NCI-H460 (cell line): ENCODE measurements at places on chromosomes 3 and 15.

DNA sequence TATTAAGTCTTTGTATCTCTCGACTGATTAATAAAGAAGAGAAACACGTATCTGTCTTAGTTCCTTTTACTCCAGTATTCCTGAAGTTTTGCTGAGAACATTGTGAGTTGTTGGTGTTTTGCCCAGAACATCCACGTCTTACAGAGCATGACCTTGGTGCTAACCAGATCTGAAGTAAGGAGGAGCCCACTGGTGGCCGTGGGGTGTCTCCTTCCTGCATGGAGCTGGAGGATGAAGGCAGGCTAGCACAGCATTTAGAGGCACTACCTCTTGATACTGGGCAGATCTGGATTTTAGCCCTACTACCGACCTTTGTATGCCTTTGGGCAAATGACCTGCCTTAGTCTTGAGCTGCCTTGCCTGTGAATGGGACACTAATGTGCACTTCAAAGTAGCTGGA is 28.9 kb upstream of the ESYT3 start:
- DNase-seq: no peak

- DNase-seq: no peak
Measured at GRCh38 chr15:76151599-76151974, 91.8 kb downstream of the TMEM266 start.

- DNase-seq: no peak
Measured at GRCh38 chr15:91264651-91265351, 164.7 kb downstream of the SV2B start.

DNA sequence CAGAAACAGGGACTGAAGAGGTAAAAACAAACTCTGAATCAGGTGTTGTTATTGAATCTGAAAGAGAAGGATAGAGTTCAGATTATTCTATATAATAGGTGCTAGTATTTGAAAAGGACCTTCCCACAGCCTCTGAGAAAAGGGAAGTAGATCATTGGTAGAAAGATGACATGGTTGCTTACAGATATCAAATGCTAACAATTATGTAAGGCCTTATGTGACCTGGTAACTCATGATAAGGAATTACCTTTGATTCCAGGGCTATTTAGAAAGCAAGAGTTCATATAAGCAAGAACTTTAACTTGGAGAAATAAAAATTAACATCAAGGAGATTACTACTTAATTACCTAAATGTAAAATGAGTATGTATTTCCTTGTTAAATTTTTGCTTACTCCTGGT is 7.6 kb downstream of the SLC27A2 start:
- no peak for DNase-seq

- DNase-seq: no peak
Measured at GRCh38 chr3:23002836-23003732, 200.0 kb upstream of the UBE2E2 start.

- no peak for DNase-seq
Measured at GRCh38 chr15:68413363-68414205, 18.4 kb downstream of the ITGA11 start.

DNA sequence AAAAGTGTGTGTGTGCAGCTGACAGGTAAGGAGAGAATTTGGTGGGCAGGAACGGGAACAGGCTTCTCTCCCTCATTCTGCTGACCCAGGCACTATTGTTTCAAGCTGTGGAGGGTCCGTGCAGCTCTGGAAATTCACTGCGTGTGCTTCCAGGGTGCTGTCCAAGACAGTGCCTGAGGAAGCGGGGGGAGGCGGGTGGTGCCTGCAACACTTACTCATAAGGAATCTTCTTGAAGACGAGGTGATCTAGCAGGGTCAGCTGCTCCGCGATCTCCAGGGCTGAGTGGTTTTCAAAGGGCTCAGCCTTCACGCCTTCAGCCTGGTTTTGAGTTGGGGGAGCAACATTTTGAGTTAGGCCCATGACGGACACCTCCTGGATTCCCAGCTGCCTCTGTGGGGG is 46.6 kb upstream of the CTSH start:
- DNase-seq: no peak

- no peak for DNase-seq
Measured at GRCh38 chr3:179687967-179688535, 35.2 kb downstream of the USP13 start.

GRCh38 chr3:141239511-141240281 is 8.1 kb downstream of the PXYLP1 start:
- no peak for DNase-seq

GRCh38 chr15:70956201-70956995 is 63.8 kb downstream of the LRRC49 start:
- DNase-seq: no peak

DNA sequence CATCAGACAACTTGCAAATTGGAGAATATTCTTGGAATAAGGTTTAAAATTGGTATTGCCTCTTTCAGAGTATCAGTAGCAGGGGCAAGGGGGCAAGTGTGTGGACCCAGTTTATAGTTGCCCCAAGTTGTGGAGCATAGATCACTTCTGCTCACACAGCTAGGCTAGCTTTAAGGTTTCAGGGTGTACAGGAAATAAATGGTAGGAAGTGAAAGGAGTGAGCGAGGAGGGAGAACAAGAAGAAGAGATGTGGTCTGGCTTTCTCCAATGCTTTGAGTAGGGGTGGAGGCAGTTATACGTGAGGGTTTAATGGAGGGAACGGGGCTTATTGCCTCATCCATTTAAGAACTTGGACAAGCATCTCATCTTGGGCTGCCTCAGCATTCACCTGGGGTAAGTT is 290.0 kb upstream of the CFAP20DC start:
- DNase-seq: no peak

GRCh38 chr3:10292505-10293419 is at the start of gene GHRL:
Gene GHRL (minus strand): TSS chr3:10292947. CDS start chr3:10290180, 2,767 bp downstream.
- no peak for DNase-seq

DNA sequence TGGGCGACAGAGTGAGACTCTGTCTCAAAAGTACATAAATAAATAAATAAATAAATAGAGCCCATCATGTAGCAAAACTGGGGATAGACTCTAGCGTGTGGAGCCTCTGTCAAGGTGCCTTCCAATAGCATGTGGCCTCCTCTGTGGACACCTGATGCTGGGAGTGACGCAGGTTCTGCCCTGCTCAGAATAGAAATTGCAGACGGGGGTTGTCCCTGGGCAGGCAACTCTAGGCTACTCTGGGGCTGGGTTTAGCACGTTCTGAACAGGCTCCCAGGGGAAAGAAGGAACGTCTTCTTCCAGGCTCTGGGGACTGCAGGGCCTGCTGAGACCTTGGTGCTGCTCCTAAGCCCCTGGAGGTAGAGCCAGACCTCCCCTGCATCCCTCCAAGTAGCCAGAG is 65.3 kb downstream of the EPHB3 start:
- DNase-seq: no peak

DNA sequence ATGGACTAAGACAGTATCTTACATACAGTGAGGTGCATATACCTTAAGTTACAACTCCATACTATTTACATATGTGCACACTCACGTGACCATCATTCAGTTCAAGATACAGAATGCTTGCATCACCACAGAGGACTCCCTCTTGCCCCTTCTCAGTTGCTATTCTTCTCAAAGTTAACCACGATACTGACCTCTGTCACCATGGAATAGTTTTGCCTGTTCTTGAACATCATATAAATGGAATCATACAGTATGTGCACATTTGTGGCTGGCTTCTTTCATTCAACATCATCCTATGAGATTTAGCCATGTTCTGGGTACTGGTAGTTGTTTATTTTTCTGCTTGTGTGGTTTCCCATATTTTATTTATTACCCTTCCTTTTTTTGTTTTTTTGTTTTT is 10.4 kb upstream of the ZSCAN2 start:
- no peak for DNase-seq

DNA sequence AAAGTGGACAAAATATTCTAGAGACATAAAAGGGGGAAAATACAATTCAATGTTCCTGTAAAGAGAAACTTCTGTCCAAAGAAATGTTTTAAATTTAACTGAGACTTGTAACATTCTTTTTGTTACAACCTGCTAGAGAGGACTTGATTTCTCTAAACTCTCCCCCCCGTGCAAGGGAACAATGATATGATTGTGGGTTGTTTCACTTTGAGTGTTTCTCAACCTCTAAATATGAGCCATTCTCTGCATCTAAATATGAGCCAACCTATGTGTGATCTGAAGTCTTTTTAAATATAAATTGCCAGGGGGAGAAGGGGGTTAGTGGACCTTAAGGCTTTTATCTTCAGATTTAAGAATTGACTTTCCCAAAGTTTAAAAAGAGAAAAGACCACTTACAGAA is 14.6 kb downstream of the ZNF860 start:
- no peak for DNase-seq

DNA sequence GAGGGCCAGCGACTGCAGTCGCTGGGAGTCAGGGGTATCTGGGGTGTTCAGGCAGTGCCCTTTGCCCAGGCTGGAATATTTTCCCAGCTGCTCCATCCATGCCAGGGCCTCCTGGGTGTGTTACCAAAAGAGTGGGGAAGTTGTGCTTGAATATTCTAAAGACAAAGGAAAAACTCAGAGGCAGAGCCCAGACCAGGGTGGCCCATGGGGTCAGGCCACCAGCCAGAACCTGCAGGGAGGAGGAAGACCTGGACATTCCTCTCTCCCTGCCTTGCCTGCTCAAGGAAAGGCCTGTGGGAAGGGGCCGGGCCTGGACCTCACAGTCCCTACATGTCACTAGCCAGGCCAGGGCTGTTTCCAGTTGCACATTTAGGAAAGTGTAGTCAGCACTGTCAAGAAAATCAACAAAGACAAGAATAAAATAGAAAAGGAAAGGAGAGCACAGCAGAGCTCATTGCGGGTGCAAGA is 16.0 kb upstream of the KLF15 start:
- no peak for DNase-seq

DNA sequence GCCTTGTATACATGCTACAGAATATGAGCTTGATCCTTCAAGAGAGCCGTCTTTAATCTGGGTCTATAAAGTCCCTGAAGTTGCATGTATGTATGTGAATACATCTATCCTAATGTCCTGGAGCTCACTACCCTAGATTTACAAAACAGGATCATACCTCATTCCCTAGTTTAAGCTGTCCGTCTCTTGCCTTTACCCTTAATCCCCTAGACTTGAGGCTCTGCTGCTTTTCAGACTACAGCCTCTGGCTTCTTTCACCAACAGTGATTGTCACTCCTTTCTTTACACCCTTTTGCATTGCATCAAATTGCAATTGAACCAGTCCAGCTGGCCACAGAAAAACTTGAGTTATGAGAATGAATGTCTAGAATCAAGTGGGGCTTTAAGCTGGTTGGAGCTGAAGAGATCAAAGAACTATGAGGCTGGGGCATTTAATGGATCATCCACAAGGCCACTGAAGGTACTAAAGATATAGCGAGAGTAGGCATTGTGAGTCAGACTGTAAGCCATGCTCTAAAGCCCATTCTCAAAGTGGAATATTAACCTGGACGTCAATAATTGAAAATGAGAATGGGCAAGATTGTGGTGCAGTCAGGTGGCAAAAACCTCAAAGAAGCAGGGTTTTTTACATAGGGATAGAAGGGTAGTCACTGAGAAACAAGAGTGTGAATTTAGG is 12.3 kb upstream of the PLD1 start:
- no peak for DNase-seq

DNA sequence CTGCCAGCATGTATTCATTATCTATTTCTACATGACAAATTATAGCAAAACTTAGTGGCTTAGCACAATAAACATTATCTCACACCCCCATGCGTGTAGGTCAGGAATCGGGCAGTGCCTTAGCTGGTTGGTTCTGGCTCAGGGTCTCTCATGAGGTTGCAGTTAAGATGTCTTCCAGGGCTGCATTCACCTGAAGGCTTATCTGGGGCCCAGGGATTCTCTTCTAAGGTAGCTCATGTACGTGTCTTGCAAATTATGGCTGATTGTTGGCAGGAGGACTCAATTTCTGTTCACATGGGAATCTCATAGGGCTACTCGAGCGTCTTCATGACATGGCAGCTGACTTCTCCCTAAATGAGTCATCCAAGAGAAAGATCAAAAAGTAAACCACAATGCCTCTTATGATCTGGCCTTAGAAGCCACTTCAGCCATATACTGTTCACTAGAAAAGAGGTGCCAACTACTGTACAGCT is 42.9 kb upstream of the TSC22D2 start:
- DNase-seq: no peak

- DNase-seq: no peak
Measured at GRCh38 chr3:71825551-71826283, 40.8 kb upstream of the PROK2 start.

DNA sequence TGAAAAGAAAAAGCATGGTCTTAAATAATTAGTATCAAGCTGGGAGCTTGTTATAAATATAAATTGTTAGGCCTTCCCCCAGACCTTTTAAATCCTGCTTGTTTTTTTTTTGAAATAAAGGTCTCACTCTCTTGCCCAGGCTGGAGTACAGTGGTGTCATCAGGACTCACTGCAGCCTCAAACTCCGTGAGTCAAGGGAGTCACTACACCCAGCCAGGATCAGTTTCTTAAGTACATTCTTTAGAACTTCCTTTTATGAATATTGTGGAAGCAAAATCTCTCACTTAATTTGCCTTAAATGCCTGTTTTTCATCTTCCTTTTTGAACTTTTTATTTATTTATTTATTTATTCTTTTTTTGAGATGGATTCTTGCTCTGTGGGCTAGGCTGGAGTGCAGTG is 20.8 kb upstream of the DENND4A start:
- DNase-seq: no peak

DNA sequence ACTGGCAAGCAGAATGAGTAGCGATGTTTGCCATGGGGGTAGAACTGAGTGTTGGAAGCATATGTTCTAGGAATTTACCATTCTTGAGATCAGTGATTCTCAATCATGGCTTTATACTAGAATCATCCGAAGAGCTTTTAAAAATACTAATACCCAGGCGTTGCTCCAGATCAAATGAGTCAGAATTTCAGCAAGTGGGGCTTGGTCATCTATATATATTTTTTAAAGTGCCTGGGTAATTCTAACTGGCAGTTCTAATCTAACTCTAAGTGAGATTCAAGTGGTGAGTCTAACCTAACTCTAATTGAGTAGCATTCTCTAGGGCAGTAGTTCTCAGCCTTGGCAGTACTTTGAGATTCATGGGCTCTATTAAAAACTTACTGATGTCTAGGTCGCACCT is 20.8 kb downstream of the TM4SF1 start:
- no peak for DNase-seq

DNA sequence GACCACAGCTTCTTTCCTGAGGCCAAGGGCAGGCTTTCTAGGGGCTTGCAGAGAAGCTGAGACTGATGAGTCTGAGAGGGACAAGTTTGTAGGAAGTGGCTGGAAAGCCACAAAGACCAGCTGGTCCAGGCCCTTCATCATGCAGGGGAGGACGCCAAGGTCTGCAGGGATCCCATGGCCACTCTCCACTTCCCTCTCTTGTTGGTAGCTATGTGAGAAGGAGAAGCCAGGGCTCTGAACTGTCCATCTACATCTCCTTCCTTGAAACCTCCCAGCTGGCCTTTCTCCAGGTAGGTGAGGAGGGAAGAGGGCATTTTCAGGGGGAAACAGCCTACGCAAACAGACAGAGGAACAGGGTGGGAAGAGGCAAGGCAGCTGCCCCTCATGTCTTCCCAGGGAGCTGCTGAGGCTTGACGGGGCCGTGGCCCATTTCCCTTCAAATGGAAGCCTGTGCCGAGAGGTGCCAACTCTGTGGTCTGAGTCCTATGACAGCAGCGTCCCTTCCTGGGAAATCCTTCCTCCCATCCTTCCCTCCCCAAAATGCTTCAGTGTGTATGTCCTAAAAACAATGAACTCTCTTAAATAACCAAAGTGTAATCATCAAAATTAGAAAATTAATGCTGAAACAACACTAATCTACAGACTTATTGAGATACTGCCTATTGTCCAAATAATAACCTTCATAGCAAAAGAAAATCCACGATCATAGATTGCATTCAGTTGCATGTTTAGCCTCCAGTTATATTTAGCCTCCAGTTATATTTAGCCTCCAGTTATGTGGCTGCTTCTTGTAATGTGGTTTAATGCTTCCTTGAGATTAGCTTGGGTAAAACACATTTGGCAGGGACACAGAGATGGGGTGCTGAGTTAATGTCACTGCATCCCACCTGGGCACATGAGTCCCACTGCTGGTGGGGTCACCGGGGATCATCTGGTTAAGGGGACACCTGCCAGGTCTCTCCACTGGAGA is 36.0 kb downstream of the GNB5 start:
- DNase-seq: no peak
